Astrocyte of the spinal cord (primary cell): ENCODE measurements at places on chromosomes 11 and 22.

- DNase-seq = no peak
Measured at GRCh38 chr11:68891351-68891948, 12.2 kb downstream of the MRPL21 start.

- no peak for DNase-seq
Measured at GRCh38 chr11:5937868-5938602, 4.0 kb upstream of the OR56A3 start.

GRCh38 chr22:40335358-40335757 lies 10.9 kb upstream of the ADSL start:
- no peak for DNase-seq

DNA sequence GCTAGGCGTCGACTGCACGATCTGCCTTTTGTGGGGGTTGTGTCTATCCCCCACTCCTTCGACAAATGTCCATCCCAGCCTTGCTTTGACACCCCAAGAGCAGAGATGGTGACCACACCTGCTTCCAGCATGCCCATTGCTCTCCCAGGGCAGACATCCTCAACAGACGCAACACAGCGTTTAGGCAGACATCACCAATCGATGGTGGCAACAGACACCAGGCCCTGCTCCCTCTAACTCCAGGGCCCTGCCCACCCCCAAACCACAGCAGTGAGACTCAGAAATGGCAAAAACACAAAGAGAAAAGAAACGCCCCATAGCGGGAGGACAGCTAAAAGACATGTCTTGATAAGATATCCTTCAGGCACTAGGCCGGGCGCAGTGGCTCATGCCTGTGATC lies 150.9 kb downstream of the CRYBB2 start:
- DNase-seq = no peak

GRCh38 chr11:109756951-109757350 lies 335.0 kb downstream of the C11orf87 start:
- no peak for DNase-seq

DNA sequence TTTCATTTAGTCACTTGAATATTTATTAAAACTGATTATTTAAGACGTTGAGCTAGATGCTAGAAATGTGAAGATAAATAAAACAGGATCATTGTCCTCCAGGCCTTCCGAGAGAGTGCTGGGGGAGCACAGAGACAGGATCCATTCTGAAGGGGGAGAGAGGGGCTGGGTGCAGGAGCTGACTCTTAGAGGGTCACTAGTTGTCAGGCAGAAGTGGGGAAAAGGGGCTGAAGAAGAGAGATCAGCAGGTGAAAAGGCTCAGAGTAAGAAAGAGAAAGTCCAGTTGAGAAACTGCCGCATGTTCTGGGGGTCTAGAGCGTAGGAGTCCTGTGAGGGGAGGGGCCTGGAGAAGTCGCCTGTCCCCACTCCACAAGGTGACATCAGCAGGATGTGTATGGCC lies 206.2 kb upstream of the SNX19 start:
- DNase-seq = no peak

DNA sequence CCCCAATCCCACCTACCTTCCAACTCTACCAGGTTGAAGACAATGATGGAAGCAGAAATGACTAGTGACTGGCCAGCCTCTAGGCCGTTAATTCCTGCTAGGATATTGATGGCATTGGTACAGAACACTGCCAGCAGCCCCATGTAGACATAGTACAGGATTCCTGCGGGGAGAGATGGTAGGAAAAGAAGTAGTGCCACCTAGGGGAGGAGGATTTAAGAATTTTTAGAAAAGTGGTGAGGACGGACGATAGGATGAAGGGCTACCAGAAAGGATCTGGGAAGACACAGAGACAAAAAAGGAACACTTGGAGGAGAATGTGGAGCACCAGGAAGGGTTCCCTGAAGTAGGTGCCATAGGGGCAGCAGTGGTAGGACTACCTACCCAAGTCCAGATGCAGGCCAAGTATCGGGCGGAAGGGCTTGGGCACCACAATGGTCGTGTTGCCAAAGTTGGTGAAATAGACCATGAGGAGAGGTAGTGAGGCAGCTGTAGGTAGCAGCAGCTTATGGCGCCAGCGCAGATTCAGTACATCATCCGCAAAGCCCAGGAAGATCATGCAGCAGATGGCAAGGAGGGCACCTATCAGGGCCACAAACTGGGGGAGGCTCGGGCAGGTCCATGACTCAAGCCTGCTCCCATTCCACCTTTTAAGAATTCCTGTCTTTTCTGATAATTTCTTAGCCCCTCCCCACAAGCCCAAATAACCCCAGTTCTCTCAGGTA lies 1.2 kb downstream of the DPAGT1 start:
- peak; percentile 47 for DNase-seq

GRCh38 chr11:118522571-118523072 lies 4.7 kb upstream of the TTC36 start:
- DNase-seq = peak; percentile 27

DNA sequence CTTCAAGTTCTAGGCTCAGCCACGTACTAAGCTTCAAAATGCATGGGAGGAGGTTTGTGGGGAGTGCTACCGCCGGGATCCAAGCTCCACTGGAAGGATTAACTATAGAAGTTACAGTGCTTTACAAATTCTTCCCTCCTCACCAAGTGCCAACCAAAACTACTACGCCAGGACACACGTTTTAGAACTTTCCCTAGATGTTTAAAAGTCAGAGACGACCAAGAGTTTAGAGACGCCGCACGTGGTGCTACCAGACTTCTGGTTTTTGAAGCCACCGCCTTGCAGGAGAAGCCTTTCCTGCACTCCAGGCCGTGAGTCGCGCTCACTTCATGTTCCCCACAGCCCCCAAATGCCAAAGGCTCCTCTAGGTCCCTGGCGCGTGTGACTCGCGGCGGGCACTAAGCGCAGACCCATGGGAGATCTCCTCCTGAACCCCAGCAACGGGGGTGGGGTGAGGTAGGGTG lies 734 bp downstream of the SNU13 start:
- peak; percentile 32 for DNase-seq

- DNase-seq = no peak
Measured at GRCh38 chr22:45908961-45909360, 68.0 kb downstream of the WNT7B start.

- DNase-seq = no peak
Measured at GRCh38 chr11:128422576-128423370, 164.6 kb downstream of the ETS1 start.

DNA sequence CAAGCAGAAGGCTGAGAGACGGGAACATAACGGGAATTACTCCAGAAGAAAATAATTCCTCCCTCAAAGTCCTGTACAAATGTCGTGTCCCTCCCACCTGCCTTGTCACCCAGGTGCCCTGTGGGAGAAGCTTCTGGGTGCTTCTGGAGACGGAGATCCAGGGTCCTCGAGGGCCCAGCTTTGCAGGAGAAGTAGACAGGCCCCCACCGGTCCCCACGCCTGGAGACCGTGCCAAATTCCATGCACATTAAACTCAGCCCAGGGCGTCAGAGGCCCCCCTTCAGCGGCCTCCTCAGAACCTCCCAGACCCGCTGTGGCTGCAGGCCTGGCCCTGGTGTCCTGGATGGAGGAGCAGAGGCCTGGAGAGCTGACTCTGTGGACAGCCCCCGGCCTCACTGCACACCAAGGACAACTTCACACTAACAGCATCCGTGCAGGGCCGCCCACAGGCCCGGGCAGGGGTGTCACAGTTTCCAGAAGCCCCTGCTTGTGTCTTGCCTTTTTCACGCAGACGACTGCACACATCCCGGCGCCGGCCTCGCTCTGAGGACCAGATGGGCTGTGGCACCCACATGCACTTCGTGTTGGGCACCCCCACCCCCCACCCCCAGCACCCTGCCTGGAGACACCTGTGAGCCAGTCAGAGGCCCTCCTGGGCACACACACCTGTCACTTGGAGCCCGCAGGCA lies 734.3 kb downstream of the BRD1 start:
- DNase-seq = no peak

GRCh38 chr11:1829039-1829820 lies 5.6 kb upstream of the SYT8 start:
- DNase-seq = peak; percentile 69

- DNase-seq = no peak
Measured at GRCh38 chr11:93606721-93607120, 54.8 kb upstream of the CEP295 start.

DNA sequence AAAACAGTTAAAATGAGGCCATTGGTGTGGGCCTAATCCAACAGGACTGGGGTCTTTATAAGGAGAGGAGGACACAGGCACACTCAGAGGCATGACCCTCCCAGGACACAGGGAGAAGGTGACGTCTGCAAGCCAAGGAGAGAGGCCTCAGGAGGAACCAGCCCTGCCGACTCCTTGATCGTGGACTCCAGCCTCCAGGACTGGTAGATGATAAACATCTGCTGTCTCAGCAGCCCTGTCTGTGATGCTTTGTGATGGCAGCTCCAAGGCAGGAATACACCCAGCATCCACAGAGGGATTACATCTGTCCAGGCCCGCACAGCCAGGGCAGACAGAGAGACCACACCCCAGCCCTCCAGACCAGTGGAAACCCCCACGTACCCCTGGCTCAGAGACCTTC lies 18.4 kb downstream of the CDKN1C start:
- DNase-seq = no peak

GRCh38 chr22:21834869-21835268 lies 32.6 kb downstream of the MAPK1 start:
- no peak for DNase-seq

DNA sequence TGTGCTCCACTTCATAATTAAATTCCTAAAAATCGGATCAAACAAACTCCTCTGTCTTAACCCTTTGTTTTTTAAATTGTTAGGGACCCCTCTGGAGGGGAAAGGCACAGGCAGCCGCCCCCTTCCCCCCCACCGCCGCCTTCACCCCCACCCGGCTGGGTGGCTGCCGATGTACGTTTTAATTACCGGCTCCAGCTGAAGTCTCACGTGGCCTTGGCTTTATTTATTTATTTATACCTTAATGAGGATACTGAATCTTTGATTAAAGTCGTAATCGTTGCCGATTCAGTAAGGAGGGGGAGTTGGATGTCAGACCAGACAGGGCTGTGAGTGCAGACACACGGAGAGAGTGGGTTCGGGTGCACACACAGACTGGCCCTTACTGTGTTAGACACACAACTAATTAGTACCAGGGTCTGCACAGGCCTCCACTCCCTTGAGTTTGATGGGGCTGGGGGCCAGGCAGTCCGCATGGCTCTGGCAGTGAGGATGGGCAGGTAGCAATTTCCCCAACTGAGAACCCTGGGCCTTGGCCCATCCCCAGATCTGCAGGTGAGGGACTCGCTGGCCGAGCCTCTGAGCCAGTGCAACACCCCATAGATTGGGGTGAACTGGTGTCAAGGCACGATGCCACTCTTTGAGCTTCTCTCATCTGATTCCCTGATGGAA lies 51.3 kb upstream of the NNMT start:
- DNase-seq = no peak

GRCh38 chr11:86636275-86636674 lies 36.1 kb downstream of the ME3 start:
- DNase-seq = no peak

DNA sequence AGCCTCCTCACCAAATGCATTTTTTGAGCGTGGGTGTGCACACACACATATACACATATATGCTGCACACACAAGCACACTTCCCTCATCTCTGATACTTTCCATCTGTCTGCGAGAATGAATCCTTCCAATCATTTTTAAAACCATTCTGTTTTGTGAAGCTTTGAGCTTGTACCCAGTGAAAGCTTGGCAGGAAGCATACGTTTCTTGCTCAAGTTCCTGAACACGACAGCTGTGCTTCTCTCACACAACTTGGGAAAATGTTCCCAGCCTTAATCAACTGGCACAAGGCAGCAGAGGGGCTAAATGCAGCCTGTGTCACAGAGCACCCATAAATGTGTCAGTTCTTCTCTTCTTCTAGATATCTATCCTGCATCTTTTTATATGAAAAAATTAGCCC lies 524.0 kb upstream of the KIRREL3 start:
- DNase-seq = no peak

GRCh38 chr11:75667831-75668450 lies 897 bp downstream of the MAP6 start:
- DNase-seq = peak; percentile 27

DNA sequence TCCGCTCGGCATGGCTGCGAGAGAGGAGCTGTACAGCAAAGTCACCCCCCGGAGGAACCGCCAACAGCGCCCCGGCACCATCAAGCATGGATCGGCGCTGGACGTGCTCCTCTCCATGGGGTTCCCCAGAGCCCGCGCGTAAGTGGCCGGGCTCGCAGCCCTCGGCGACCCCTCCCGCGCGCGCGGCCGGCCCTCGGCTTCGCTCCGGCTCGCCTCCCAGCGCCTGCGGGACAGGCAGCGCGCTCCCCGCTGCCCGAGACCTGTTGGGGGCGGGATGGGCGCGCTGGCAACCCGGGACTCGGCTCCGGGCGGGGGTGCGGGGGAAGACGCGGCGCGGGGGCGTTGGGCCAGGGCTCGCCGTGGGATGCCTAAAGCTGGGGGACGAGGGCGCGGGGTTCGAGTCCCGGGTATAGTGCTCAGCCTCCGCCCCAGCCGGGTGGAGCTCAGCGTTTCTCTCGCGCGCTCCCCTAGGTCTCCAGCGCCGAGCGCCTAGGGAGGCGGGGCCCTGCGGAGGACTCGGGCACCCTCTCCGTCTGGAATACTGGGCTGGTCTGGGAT lies 630 bp downstream of the UBASH3B start:
- peak; percentile 75 for DNase-seq

DNA sequence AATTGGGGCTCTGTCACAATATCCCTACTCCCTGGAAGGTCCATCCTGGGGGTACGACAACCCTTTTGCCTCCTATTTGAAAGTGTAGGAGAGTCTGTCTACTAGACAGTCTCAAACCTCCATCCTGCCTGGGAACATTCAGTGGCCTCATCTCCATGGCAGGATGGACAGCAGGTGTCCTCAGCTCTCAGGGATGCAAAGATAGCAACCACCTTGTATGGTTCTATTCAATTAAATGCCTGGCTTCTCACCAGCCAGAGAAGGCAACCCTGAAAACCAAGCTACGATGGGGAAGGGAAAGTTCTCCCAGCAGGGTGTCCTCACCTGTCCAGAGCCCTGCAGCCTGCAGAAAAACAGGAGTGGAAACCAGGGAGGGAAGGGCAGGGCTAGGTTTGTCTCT lies 164.9 kb downstream of the MIAT start:
- no peak for DNase-seq

- no peak for DNase-seq
Measured at GRCh38 chr22:31620756-31621480, 41.1 kb downstream of the PISD start.

DNA sequence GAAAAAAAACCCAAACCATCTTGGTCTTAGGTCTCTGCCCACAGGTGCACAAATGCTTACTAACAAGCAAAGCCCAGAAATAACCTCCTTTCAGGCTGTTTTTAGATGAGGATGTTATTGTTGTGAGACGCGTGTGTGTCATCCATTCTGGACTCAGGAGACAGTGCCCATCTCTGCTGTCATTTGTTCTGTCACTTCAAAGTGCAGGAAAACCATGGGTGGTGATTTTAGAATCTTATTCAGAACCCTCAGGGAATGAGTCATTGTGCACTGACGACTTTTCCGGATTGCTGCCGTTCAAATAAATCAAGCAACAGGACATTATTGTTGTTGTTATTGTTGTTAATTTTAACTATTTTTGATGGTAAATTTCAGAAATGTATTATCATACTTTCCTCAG lies 110.3 kb downstream of the LRRC32 start:
- peak; percentile 33 for DNase-seq

DNA sequence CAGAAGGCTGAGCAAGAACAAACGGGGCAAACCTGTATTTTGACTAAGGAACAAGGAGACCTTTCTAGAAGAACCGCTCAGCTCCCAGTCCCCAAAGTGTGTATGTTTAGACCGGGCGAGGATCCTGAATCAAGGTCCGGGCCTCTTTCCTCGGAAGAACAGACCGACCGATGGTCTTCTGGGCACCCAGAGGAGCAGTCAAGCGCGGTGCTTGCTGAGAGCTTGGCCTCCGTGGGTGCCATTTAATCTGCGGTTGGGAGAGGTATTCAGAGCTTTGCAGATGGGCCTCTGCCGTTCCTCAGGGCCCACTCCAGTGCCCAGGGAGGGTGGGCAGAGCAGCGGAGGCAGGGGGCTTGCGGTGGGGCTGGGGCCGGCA lies 26.5 kb upstream of the ATXN10 start:
- DNase-seq = no peak
